Stimulated activated CD4-positive, alpha-beta T cell treated with anti-CD3 and anti-CD28 coated beads, Interleukin-1b, Interleukin-23, amount 100 ng/mL, for 24 hours (primary cell): ENCODE measurements at places on chromosomes 2 and 18.
A peak's percentile ranks its signal among the peaks of the same experiment; 100 is the strongest.

DNA sequence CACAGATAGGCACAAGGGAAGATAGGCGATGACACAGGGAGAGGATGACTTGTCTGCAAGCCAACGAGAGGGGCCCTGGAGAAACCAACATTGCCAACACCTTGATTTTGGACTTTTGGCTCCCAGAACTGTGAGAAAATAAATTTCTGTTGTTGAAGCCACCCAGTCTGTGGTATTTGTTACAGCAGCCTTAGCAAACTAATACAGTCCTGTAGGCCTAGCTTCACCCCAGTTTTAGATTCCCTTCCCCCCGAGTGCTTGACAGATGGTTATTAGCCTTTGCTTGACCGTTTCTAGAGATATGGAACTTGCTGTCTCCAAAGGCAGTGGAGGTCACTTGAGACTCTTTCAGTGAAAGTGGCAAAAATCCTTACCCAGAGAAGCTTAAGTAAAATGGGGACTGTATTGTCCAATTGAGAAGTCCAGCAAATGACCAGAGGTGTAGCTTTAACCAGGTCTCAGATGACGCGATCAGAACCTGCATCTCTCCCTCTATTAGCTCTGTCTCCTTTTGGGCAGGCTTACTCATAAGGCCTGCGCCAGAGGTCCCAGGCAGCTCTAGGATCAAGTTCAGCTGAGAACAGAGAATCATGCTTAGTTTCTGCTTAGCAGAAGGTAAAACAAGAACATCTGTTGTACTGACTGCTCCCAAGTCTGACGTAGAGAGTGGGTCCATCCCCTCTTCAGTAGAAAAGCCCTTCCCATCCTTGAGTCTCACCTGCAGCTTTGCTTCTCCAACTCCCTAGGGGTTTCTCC, 50.4 kb downstream of the MFSD6 start:
- DNase-seq: no peak

- DNase-seq: no peak
Measured at GRCh38 chr2:190847504-190848081, 33.0 kb upstream of the GLS start.

DNA sequence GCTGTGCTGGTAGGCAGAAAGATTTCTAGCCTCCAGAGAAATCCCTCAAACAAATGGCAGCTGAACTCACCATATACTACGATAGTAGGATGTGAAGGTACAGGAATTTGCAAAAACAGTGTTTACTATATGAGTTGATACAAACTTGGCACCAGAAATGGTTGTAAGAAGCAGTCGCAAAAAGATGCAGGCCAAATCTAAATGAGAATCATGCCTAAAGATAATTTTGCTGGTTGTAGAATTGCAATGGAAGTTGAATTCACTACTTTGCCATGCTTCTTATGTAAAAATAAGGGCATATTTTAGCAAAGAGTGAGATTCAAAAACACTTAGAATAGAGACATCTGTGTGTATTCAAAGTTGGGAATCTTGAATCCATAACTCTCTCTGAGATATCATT, 924.7 kb downstream of the SUCLG1 start:
- no peak for DNase-seq

DNA sequence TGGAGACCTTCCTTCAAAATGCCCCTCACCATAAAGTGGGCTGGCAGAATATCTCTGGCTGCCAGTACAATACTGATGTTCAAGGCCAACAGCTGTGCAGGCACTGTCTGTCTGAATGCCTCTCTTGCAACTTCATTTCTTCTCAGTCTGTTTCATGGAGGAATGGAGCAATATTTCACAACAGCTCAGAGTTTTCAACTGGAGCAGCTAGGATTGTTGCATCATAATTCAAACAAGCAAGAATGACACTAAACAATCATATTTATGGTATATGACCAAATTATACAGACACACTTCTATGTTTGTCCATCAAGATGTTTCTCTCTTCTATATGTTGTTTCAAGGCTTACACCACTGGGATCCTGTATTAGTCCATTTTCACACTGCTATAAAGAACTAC, 444.2 kb downstream of the LRATD1 start:
- DNase-seq: no peak

- no peak for DNase-seq
Measured at GRCh38 chr2:18369760-18370159, 190.7 kb downstream of the RDH14 start.

DNA sequence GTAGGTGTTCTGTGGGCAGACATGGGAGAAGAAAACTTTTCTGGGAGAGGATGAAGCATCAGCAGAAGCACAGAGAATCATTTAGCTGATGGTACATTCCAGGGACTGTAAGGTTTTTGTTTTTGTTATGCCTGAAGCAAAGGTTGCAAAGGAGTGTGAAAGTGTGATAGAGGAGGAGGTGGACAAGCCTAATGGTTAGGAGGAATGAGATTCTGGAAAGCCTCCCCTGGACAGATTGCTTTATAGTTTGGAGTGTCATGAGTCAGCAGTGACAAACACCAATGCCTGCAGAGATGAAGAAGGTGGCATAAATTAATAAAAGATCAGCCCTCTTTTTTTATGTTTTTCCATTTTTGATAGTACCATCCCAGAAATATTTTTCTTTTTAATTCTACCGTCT, 171.6 kb upstream of the BOD1L2 start:
- DNase-seq: no peak

DNA sequence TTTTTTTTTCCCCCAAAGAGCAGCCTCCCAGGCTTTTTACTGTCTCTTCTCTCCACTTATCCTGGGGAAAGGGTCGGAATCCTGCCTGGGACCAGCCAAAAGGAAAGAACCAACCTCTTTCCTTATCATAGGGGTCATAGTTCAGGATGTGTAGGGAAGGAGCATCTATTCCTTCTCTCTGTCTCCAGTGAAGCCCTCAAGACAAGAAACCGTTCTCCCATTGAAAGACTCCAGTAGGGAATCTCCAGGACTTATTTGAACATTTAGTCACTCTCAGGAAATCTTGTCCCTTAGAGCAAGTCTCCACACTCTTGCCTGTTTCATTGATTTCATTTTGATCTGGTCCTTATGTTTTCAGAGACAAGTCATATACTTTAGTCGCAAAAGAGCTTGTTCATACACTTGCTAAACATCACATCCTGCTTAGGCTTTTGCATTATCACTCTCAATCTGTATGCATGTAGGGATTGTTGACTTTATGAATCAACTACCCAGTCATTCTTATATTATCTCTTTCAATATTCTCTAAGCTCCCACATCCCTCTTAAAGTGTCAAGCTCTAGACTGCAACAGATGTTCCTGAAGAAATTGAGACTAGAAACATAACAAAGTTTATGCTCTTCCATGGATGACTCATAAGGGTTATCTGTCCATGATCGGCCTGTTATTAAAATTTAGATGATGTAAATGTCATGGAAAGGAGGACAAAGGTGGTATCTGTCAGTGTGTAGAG, 116.2 kb upstream of the ST6GAL2 start:
- no peak for DNase-seq

DNA sequence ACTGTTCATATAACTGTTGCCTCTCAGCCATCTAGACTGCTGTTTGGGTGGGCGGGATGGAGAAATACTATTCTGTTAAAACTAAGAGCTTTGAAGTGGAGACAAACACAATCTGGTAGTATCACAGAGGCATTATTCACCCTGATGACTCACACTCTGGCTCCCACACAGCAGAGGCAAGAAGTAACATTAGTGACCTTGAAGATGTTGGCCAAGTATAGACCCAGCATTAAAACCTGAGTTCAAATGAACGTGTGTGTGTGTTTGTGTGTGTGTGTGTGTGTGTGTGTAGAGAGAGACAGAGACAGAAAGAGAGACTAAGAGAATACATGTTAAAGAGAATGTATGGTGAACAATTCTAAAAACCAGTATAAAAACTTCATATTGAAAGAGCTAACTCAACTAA, 22.5 kb upstream of the ACVR1 start:
- DNase-seq: peak; percentile 52

DNA sequence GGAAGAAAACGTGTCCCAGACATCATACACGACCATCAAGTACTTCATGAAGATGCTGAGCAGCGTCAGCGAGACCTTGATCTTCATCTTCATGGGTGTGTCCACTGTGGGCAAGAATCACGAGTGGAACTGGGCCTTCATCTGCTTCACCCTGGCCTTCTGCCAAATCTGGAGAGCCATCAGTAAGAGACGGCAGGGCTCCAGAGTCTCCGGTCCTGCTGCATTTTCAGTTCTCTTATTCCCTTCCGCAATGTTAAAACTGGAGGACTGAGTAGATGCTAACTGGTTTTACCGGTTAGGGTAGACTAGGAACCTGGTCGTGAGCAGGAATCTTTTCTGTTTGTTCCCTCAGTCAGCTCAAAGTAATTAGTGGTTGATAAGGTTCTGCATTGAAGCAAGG, 32.3 kb downstream of the SLC9A4 start:
- no peak for DNase-seq

GRCh38 chr18:3728704-3729437, 278.9 kb downstream of the TGIF1 start:
- no peak for DNase-seq

DNA sequence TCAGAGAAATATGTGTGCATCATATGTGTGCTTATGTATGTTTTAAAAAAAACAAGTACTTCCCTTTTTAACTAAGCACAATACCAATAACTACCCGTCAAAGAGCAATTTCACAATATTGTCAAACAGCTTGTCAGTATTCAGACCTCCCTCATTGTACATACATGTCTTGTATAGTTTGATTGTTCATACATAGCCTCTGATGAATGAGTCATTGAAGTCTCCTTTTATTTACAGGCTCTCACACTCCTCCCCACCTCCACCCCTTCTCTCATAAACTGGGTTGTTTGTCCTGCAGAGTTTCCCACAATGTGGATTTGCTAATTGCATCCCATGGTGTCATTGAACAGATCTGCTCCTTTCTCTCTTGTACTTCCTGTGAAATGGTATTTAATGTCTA, 132.8 kb upstream of the L3MBTL4 start:
- no peak for DNase-seq

DNA sequence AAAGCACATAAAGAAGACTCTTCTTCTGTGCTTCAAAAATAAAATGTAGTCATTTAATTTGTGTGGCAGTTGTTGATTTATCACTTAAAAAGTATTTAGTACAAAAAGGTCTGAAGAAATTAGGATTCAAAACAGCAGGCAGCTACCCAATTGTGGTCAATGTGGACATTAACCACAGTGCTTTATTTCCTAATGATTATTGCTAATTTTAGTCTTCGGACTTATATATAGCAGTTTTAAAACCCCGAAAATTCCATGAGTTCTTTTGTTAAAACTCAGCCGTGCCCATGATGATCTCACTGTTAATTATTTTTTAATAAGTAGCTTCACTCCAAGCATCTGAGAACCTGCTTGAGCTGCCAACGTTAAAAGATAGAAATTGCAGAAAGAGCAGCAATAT, 594.3 kb downstream of the STK39 start:
- DNase-seq: no peak

DNA sequence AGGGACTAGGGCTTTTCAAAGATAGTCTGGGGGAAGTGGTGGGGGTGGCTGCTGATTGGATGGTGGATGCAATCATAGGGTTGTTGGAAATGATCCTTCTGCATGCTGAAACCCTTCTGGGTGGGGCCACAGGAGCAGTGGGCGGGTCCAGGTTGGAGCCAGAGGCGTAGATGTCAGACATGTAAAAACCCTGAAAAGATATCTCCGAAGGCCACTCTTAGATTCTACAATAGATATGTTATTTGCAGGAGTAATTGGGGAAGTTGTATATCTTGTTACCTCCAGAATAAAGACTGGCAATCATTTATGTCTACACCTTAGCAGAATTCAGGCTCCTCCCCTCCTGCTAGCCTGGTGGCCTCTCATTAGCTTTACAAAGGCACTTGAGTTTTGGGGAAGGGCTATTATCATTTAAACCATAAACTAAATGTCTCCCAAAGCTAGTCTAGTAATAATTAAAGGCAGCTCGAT, 8.2 kb upstream of the FAM98A start:
- no peak for DNase-seq

GRCh38 chr2:121167411-121167810, 117.6 kb downstream of the TFCP2L1 start:
- no peak for DNase-seq

GRCh38 chr18:26440644-26441043, 107.7 kb downstream of the KCTD1 start:
- DNase-seq: no peak

GRCh38 chr18:64287926-64288325, 139.0 kb upstream of the LINC00305 start:
- DNase-seq: no peak

- DNase-seq: no peak
Measured at GRCh38 chr2:168312036-168312822, 64.8 kb upstream of the STK39 start.

DNA sequence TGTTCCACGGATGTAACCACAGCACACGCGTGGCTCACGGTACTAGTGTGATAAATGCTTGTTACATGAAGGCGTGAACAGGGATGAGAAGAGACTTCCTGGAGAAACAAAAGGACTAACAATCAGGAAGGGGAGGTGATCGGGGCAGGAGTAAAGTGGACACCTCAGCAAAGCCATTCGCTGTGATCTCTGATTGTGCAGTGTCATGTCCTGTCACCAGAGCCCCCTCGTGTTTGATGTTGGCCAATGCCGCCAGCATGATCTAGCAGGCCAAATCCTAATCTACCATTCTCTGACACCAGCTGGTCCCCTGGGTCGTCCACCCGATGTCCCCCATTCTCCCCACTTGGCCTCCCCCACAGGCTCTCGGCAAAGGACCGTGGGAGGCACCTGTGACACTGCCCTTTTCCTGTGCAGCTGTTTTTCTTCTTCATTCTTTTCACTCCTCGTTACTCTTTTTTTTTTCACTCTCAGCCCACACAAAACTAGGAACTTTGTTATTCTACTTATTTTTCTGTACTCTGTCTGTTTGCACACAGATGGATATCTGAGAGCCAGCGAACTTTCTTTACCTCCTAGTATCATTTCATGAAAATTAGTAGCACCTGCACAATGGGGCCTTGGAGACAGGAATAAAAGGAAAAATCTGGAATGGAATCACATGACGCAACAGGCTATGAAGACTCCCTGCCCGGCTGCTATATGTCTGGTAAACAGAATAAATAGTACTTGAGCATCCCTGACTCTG, 146.8 kb downstream of the TGIF1 start:
- no peak for DNase-seq

DNA sequence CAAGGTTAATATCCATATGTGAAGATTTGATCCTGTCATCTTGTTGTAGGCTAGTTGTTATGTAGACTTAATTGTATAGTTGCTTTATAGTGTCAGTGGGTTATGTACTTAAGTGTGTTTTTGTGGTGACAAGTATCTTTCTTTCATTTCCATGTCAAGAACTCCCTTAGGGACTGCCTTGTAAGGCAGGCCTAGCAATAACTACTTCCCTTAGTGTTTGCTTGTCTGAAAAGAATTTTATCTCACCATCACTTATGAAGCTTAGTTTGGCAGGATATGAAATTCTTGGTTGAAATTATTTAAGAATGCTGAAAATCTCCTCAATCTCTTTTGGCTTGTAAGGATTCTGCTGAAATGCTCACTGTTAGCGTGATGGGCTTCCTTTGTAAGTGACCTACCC, 467.6 kb downstream of the CDH2 start:
- DNase-seq: no peak

GRCh38 chr2:232354069-232354468, 24.5 kb upstream of the ALPP start:
- no peak for DNase-seq

DNA sequence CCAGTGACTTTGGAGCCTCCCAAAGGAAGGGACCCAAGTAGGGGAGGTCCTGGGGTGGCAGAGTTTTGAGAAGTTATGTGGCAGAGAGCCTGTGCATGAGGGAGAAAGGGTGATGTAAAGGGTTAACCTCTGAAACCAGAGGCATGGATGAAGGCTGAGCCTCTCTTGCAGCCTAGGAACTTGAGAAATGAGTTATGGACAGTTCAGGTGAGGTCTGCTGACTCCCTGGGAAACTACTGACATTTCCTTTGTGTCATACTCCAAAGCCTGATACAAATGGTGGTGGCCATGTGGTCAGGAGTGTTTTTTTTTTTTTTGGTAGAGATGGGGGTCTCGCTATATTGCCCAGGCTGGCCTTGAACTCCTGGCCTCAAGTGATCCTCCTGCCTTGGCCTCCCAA, 12.4 kb upstream of the GNLY start:
- DNase-seq: no peak
